Memory B cell (primary cell): ENCODE measurements at places on chromosomes 1 and 21.

DNA sequence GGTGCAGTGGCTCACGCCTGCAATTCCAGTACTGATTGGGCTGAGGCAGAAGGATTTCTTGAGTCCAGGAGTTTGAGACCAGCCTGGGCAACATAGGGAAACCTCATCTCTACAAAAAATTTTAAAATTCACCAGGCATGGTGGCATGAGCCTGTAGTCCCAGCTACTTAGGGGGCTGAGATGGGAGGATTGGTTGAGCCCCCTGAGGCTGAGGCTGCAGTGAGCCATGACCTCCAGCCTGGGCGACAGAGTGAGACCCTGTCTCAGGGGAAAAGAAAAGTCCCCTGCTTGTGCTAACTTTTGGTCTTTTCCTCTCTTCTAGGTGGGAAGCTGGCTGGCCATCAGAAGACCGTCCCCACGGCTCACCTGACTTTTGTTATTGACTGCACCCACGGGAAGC is 1.6 kb downstream of the SRARP start:
- no peak for DNase-seq

- no peak for DNase-seq
Measured at GRCh38 chr1:17572264-17572985, 32.9 kb downstream of the ARHGEF10L start.

- DNase-seq: no peak
Measured at GRCh38 chr1:27609210-27609555, 5.2 kb upstream of the AHDC1 start.

DNA sequence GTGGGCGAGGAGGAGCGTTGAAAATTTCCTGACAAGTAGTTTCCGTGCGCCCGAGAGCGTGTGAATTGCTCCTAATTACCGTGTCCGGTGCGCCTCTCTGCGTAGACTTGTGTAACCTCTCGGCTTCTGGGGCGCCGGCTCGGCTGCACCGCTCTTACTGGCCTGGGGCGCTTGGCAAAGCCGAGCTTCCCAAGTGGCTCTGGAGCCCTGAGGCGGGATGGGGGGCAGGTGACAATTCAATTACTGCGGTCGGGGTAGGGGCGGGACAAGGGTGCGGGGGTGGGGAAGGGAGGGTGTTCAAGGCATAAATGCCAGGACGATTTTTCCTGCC is 392 bp upstream of the DMRTA2 start:
- no peak for DNase-seq

DNA sequence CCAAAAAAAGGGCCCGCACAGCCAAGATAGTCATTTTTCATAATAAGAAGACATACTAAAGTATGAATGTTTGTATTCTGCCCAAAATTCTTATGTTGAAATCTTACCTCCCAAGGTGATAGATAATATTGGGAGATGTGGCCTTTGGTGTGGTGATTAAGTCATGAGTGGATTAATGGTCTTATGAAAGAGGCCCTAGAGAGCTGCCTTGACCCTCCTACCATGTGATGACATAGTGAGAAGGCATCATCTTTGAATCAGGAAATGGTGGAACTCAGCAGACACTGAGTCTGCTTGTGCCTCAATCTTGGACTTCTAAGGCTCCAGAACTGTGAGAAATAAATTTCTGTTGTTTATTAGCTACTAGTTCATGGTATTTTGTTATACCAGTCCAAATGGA is 11.8 kb upstream of the RNPC3 start:
- no peak for DNase-seq

- no peak for DNase-seq
Measured at GRCh38 chr1:81731989-81732388, 68.7 kb upstream of the ADGRL2 start.
